ENCODE measurements at places on chromosomes 2 and 18.
A peak's percentile ranks its signal among the peaks of the same experiment; 100 is the strongest.

DNA sequence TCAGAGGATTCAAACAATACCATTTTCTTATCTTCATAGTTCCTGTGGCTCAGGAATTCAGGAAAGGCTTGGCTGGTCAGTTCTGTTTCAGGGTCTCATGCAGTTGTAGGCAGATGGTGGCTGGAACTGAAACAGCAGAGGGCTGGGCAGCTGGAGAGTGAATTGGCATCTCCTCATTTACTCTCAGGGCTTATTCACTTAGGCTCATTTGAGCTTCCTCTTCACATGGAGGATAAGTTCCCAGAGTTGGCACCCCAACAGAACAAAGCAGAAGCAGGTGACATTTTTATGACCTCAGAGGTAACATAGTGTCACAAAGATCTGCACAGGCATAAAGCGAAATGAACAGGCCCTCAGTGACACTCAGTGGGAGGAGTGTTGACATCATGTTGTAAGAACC, 66.1 kb downstream of the RBBP8 start:
- DNase-seq, result no peak

GRCh38 chr18:12264864-12265263, 10.7 kb downstream of the CIDEA start:
- no peak for DNase-seq

GRCh38 chr2:138433995-138434951, 67.3 kb upstream of the SPOPL start:
- no peak for DNase-seq

GRCh38 chr2:216987252-216987821, 127.5 kb upstream of the TNP1 start:
- DNase-seq, result no peak

- no peak for DNase-seq
Measured at GRCh38 chr18:8841781-8842485, 136.6 kb downstream of the MTCL1 start.

DNA sequence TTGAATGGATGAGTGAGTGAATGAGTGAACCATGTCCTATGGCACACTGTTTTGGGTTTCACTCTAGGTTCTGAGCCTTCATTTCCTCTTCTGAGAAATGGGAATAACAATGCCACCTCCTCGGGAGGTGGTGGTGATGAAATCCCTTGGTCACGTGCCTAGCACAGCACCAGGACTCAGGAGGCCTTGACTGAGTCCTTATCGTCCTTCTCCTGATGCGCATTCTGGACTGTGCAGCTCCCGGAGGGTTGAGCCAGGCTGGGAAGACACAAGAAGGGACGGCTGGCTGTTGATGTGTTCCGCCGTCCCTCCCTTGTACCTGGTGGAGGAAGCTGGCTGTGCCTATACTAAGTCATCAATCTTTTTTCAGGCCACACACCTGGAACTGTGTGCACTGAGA, 437.3 kb downstream of the ZNF521 start:
- no peak for DNase-seq

- no peak for DNase-seq
Measured at GRCh38 chr2:58137221-58137620, 90.6 kb downstream of the VRK2 start.

- DNase-seq, result no peak
Measured at GRCh38 chr2:8333177-8333831, 348.6 kb upstream of the ID2 start.

DNA sequence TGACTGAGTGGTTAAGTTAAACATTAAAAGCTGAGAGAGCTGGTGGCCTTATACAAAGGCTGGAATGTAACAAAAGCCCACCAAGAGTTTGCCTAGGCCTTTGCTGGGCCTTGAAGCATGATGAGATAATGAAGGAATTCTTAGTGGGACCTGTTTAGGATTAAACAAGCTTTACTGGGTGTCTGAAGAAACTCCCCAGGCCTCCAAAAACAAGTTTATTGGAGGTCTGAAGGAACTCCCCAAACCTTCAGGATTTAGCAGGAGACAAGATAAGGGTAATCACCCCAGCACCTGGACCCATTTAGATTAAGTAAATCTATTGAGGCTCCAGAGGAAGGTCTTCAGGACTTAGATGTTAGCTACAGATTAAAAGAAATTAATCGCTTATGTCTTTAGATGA, 18.7 kb downstream of the PCARE start:
- DNase-seq, result no peak

DNA sequence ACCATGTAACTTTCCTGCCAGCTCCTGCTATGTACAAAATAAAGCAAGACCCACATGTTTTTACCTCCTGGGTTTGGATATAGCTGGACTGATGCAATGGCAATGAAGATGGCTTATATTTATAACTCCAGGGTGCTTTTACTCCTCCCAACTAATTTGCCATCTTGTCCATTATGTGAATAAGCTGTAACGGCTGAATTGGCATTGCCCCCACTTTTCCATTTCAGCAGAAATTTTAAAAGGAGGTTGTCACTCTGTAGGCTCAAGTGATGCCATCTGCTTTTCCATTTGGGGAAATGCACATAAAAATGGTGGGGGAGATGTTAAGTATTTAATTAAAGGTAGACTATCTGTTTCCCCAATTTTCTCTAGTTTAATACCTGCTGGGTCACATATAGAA, 345.5 kb downstream of the ERBB4 start:
- no peak for DNase-seq

DNA sequence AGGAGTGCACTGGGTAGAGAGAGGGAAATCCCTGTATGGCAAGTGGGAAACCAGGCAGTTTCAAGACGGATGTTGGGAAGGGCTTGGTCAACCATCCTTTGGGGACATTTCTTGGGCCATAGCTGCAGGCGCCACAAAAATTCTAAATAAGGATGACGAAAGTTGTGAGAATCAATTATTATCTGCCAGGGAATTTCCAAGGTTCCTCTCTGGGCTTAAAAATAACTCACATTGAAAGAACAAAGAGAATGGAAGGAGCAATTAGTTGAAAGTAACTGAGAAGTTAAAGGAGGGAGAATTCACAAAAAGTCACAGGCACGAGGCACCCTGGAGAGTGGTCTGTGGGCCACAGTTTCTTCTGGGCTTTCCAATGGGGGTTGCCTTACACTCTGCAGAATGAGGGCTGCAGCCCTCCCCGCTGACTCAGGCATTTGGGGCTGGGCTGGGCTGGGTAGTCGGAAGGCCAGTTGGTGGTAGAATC, 195.7 kb downstream of the SMAD7 start:
- peak; percentile 71 for DNase-seq

DNA sequence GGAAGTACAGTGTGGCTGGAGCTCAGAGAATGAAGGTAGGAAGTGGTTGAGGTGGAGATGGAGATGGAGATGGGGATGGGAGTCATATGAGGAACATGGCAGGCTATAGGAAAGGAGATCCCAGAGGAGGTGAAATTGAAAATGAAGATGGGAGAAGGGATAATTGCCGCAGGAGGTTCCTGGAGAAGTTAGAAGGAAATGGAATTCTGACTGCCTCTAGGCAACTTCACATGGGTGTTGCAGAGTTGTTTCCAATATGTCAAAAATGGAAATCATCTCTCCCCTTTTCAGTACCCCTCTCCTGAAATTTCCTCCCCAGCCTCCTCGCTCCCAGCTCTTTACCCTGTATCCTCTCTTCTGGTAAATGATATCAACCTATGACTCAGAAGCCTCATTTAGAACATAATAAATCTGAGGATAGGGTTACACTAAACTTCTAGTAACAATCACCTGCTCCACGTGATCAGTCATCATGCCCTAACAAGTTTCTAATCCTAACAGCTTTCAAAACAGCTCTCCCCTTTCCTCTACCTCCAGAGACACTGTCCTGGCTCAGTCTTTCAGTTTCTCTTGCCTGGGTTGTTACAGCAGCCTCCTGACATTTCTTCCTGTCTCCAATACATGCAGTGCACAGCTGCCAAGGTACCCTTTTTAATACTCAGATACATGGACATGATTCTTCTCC, 201.9 kb upstream of the RBMS1 start:
- no peak for DNase-seq

- no peak for DNase-seq
Measured at GRCh38 chr2:74383254-74383653, 3.1 kb upstream of the DCTN1 start.

GRCh38 chr2:128970332-128971116, 651.9 kb upstream of the HS6ST1 start:
- no peak for DNase-seq

GRCh38 chr2:227566012-227566411, 32.7 kb upstream of the SCYGR2 start:
- DNase-seq, result no peak

GRCh38 chr2:83058683-83059082, 1400.4 kb downstream of the SUCLG1 start:
- no peak for DNase-seq

GRCh38 chr18:23585007-23585871, 1.1 kb downstream of the NPC1 start:
- peak; percentile 35 for DNase-seq

DNA sequence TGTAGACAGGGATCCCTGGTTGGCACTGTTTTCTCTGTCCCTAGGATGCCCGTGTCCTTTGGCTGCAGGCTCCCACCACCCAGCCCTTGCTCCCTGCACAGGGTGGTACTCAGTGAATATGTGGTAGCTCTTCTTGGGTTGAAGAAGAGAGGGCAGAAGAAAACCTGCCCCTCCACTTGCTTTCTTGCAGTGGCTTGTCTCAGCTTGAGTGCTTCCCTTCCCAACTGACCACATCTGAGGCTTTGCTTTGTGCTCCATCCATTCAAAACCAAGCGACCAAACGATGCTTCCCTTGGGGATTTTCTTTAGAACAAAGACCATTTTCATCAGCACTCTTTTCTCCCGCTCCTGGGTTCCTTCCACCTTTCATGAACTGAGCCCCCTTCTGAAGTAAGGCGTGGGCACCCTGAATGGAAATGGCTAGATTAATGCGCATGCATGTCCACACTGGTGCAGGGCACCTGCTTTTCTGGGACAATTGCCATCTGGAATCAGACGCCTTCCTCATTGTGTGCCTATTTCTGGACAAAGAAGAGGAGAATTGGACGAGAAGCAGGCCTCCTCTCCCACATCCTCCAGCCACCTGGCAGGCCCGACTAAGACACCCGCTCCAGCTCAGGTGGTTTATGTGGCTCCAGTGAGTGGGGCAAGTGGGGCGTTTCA, 59.1 kb downstream of the ARL4C start:
- DNase-seq, result no peak

- DNase-seq, result no peak
Measured at GRCh38 chr2:8572712-8573233, 109.1 kb upstream of the ID2 start.

DNA sequence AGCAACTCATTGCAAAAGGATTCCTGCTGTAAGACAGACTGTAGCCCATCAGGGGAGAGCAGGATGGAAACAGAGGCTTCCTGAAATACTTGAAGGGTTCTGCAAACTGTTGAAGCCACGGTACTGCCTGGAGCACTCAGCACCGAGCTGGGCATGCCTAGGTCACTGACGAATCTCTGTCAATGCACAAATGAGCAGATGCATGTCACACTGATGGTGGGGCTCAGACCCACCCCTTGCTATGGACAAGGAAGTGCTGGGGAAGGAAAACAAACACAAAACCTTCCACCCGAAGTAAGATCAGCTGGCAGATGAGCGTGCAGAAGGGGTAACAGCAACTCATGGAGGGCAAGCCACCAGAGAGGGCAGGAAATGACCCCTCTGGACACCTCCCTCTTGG, 136.7 kb downstream of the BCL2 start:
- no peak for DNase-seq

- DNase-seq, result peak; percentile 55
Measured at GRCh38 chr18:27073404-27073830, 111.7 kb downstream of the CHST9 start.

DNA sequence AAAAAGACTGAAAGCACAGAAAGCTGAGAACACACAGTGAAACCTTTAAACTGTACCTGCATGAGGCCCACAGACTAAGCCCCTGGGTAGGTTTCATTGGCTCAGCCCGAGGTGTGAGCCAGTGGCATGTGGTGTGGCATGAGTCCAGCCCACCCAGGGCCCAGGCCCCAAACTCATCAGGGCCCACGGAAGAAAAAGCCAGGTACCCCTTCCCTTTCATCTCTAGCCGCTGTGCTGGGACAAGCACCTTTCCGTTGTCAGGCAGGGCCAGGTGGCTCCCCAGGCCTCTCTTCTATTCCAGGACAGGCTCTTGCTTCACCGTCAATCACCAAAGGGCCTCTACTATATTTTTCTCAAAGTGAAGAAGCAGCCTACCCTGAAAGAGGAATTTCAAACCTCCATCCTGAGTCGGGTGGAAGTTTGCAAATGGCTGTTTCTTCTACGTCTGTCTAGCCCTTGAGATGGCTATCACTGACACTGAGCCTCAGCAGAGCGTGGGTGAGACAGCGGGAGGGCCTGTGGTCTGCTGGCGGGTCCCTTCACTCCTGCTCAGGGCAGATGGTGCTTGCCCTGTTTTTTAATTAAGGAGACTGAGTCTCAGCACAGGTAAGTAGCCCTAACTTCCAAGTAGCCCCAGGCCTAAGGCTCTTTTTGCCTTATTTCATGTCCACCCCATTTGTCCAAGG, 8.6 kb downstream of the DNAJB2 start:
- DNase-seq, result peak; percentile 31

GRCh38 chr2:148924514-148925178, 49.6 kb downstream of the KIF5C start:
- DNase-seq, result no peak

- DNase-seq, result no peak
Measured at GRCh38 chr2:233679196-233679595, 2.5 kb upstream of the UGT1A7 start.

- peak; percentile 75 for DNase-seq
Measured at GRCh38 chr2:178404368-178404767, 46.6 kb downstream of the PRKRA start.

DNA sequence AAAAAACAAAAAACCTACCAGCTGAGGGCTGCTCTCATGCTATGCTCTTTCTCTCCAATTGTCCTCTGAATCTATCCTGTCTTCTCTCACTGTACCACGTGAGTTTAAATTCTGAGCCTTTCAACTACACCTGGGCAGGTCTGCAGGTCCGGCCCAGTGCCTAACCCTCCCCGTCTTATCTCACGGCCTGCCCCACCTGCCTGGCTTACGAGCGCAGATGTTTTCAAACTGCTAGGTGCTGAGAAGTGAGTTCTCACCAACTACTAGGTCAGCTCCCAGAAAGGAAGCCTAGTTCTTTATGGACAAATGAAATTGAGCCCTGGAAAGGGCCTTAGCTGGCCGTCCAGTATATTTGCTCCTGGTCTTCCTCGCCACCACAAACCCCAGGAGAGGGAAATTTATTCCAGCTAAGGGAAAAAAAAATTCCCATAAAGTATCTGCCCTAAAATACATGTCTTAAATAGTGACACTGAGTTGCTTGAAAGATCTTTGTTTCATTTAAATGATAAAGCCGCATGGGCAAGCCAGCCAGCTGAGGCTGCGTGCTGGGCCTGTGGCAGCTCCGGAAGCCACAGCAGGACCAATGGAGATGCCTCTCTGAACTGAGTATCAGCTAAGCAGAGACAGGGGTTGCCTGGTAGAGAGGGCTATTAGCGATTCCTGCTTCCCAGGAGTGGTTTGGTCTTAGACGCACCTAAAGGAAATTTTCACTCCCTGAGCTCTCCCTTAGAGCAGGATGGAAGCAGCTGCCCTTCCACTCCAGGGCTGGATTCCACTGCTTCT, 92.5 kb upstream of the NCK2 start:
- DNase-seq, result no peak
